NCI-H2107 (cell line): ENCODE measurements at places on chromosomes 2 and 18.

DNA sequence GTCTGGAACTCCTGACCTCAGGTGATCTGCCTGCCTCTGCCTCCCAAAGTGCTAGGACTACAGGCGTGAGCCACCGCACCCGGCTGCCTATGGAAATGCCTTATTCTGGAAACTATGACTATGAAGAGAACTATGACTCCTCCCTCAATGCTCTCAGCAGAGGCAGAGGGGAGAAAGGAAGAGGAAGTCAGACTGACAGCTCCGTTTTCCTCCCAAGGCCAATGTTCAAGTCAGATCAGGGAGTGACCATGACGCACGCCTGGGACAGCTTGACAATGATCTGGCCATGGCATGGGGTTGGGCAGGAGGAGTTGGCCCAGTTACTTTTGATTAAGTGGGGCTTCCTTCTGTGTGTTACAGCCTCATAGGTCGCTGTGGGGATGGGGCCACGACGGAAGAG lies 44.3 kb upstream of the MRPL33 start:
- no peak for DNase-seq

GRCh38 chr2:237315829-237316225 lies 98.1 kb downstream of the COL6A3 start:
- DNase-seq: no peak

GRCh38 chr2:88855620-88856408 lies 164.3 kb downstream of the RPIA start:
- no peak for DNase-seq

- DNase-seq: peak; percentile 29
Measured at GRCh38 chr2:217897816-217898806, 104.7 kb downstream of the TNS1 start.

- no peak for DNase-seq
Measured at GRCh38 chr2:159292157-159292556, 5.7 kb upstream of the WDSUB1 start.

- DNase-seq: no peak
Measured at GRCh38 chr2:55408918-55409868, 10.5 kb downstream of the CCDC88A start.

DNA sequence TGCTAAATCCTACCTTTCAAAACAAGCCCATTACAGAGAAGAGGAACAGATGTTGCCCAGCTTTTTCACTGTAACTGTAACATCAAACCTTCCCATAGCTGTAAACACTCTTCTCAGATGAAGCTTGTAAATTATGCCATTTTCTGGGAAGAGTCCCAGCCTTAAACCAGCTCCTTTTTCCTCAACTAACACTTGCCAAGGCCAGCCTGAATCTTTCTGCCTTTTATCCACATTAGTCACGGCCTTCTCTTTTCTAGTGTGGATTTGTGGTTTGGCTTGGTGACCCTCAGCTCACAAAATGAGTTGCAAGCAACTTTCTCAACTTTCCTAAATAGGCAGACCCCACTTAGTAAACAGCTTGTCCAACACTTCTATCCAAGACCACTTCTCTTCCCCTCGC lies 90.2 kb downstream of the CABLES1 start:
- DNase-seq: no peak

DNA sequence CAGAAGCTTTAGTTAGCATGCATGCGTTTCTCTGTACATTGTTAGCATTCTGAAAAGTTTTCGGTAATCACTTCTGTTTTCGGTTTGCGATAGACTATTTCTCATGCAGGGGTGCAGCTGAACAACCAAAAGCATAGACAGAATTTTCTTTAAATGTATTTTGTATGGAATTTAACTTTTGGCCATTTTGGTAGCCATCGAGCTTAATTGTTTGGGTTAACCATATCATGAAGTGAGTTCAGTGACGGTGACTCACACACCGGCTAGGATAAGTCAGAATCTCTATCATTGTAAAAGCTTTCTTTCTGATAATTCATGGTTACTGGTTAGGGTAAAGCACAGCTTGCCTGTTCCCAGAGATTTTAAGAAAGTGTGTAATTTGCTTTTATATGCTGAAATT lies 107.2 kb downstream of the CD226 start:
- DNase-seq: no peak

DNA sequence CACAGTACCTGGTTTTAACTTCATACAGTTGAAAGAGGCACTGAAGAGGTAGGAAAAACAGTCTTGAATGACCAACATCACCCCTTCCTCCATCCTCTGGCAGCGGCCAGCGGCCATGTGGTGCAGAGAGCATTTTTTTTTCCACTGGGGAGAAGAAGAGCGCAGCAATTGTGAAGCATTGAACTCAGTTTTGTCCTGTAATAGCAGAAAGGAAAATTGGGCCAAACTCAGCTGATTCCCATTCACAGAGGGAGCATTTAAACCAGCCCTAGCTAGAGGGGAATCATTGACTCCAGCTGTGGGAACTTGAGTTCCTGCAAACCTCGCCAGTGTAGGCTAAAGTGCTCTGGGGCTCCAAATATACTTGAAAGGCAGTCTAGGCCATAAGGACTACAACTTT lies 316.6 kb upstream of the CHST9 start:
- DNase-seq: no peak

- no peak for DNase-seq
Measured at GRCh38 chr2:233156001-233156400, 95.5 kb upstream of the ATG16L1 start.

GRCh38 chr2:230674401-230674800 lies 38.2 kb upstream of the CAB39 start:
- DNase-seq: no peak

DNA sequence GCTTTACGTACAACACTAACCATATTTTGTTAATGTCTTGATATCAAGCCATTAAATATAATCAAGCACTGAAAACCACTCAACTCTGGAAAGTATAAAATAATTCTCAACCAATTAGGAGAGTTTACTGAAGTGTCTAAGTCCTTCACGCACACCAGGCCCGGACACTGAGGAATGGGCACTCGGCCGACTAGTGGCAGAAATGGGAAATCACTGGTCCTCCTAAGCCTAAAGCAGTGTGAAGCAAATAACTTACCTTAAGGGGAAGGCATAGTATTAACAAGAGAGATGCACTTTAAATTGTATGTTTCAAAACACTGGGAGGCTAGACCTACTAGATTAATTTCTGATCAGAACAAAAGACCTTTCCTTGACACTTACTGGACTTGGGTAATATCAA lies 45.7 kb downstream of the FAM210A start:
- DNase-seq: no peak

- no peak for DNase-seq
Measured at GRCh38 chr2:88489181-88489580, 36.7 kb upstream of the FOXI3 start.

- DNase-seq: no peak
Measured at GRCh38 chr2:6957910-6958615, 40.9 kb downstream of the RNF144A start.

- no peak for DNase-seq
Measured at GRCh38 chr2:85875350-85876050, 13.3 kb downstream of the ST3GAL5 start.

DNA sequence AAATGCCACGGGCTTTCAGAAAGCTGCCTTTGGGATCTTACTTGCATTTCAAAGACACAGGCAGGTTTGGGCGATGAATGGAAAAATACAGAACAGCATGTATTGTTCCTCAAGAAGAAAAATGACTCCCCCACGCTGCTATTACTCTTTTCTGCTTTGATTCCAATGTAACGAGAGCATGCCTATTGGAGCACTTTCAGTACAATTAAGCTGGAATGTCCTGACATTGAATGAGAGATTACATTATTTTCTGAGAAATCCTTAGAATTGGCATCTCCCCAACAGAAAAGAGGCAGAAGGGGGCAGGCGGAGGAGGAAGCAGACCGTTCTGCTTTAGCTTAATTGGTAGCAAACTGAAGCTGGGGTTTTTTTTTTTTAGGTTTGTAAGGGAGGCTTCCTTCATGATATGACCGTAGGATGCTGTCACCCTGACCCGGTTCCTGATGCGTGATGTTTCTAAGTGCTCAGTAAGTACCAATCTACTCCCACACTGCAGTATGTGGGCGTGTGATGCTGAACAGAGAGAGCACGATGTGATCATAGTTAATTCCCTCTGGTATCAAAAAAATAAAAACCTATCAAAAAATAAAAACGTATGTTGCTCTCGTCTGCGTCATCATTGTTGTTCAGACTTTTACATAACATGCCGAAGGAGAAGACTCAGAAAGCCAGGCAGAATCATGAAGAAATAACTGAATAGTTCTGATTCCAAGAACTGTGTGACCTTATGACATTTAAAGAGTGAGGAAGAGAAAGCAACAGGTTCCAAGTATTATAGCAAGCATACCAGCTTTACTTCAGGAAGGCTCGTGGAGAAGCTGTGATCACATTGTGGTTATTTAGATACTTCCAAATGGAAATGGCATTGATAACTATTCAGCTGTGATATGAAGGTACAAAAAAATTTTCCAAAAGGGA lies 40.5 kb downstream of the LONRF2 start:
- DNase-seq: no peak

- DNase-seq: no peak
Measured at GRCh38 chr2:29601321-29601720, 320.1 kb downstream of the ALK start.

DNA sequence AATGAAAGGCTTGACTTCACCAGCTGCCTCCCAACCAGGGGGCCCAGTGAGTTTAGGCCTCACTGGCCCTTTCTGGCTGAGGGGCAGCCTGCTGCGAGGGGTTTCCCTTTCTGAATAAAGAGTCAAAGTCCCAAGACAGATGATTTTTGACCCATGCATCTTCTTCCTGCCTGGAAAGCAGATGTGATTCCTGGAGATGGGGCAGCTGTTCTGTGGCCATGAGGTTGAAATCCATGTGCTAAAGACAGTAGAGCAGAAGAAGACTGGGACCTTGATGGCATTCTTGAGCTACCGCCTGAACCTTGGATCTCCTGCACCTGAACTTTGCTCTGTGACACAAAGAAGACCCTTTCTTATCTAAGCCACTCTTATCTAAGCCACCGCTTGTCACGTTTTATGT lies 19.8 kb downstream of the HPCAL1 start:
- no peak for DNase-seq

- no peak for DNase-seq
Measured at GRCh38 chr2:162524849-162525248, 180.9 kb downstream of the GCA start.

- DNase-seq: no peak
Measured at GRCh38 chr18:74935434-74935833, 273.5 kb downstream of the PTGR3 start.

DNA sequence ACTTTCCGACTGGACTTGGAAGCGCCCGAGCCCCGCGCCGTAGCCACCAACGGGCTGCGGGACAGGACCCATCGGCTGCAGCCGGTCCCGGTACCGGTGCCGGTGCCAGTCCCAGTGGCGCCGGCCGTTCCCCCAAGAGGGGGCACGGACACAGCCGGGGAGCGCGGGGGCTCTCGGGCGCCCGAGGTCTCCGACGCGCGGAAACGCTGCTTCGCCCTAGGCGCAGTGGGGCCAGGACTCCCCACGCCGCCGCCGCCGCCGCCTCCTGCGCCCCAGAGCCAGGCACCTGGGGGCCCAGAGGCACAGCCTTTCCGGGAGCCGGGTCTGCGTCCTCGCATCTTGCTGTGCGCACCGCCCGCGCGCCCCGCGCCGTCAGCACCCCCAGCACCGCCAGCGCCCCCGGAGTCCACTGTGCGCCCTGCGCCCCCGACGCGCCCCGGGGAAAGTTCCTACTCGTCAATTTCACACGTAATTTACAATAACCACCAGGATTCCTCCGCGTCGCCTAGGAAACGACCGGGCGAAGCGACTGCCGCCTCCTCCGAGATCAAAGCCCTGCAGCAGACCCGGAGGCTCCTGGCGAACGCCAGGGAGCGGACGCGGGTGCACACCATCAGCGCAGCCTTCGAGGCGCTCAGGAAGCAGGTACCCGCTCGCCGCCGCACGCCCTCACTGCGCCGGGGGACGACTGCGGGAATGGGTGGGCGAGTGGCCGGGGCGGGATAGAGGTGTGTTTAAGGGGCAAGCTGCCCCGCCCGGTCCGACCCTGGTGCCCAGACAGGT lies 713 bp downstream of the ATOH8 start:
- no peak for DNase-seq

DNA sequence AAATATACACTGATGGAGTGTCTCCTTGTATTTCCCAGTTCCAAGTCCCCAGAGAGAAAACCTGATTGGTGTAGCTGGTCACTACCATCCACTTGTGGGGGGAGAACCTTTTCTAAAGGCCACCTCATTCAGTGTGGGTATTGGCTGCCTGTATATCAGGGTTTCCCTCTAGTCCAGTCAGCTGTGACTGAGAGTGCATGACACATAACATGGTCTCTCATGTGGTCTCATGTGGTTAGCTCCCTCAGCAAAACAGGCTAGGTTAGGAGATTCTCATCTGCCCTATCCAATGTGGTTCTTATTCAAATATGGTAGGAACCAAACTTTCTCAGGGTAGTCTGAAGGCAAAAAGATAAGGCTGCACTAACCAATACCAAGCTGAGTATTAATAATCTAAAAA lies 4.1 kb upstream of the GORASP2 start:
- DNase-seq: no peak

DNA sequence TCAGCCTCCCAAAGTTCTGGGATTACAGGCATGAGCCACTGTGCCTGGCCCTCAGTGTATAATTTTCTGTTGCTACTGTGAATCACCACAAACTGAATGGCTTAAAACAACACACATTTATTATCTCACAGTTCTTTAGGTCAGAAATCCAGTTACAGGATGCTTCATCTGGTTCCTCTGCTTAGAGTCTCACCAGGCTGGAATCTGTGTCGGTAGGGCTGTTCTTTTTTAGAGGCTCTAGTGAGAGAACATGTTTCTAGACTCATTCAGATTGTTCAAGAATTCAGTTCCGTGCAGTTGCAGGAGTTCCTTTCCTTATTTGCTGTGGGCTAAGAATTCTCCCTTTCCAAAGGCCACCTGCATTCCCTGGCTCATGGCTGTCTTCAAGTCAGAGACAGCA lies 22.2 kb downstream of the CCDC121 start:
- DNase-seq: no peak

GRCh38 chr2:36800381-36800780 lies 103.9 kb downstream of the VIT start:
- no peak for DNase-seq

DNA sequence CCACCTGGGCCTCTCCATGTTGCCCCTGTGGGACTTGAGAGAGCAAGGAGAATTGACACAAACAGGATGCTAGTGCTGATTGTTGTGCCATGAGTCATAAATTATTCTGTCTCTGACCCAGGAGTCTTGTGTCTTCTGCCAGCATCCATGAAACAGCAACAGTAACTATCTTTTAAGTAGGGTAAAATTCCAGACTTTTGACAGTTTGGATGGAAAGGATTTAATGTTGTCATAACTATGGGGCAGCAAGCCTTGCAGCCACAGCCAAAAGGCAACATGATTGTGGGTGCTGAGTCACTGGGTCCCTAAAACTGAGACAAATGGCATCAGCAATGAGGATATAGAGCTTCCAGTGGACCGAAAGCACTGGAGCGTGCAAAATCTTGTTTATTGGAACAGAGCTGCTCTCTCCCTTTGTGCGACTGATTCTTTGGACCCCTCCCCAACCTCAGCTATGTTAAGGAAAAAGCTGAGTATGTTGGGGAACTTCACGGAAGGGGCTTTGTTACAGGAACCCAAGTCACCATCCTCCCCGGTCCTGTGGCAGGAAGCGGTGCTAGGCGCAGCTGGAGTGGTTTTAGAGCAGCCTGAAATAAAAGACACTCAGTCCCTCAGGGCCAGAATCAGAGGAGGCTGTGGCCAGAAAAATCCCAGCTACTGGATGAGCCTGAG lies 9.6 kb upstream of the ITPRIPL1 start:
- no peak for DNase-seq

GRCh38 chr2:122635686-122636085 lies 880.2 kb downstream of the TSN start:
- DNase-seq: no peak
